Heart right ventricle (tissue), 16 donors: ENCODE measurements at places on chromosomes 16 and 17. TPM values are rescaled to one million over a fixed set of nuclear protein-coding genes. Genes with fewer than 3 reads are reported as not detected.

The KRTAP29-1 gene
- total RNA-seq: not detected

The TTYH2 gene
- 27.3 TPM for total RNA-seq

The ICAM2 gene
- 31.1 TPM for total RNA-seq

The IL32 gene
- 29.6 TPM for total RNA-seq

The IGSF6 gene
- 1.9 TPM for total RNA-seq

The SLC5A10 gene
- 0.19 TPM for total RNA-seq

The ZNF18 gene
- total RNA-seq: 4.3 TPM

The IQCK gene
- 7.7 TPM for total RNA-seq

The ATPAF2 gene
- total RNA-seq: 37.2 TPM

The CWC25 gene
- total RNA-seq: 9.8 TPM

The SYT17 gene
- total RNA-seq: 0.33 TPM

DNA sequence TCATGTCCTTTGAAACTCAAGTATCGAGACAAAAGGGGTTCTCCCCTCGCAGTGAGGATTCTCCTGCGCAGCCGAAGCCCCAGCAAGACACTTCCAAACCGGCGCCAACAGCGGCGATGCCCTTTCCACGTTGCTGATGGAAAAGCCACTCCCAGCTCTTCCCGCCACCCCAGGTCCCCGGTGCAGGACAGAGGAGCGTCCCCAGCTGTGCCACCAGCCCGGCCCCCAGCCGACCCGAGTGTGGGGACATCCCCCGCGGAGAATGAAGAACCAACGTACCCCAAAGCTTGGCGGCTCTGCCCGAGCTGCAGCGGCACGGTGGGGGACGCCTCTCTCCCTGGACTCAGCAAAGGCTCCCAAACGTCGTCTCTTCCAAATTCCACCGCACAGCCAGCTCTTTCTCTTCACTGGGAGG is 573 bp downstream of the CHST6 start:
- no peak for DNase-seq

GRCh38 chr17:82291582-82292250 is 18.2 kb upstream of the CSNK1D start:
- no peak for DNase-seq

GRCh38 chr16:86827521-86827920 is 249.2 kb downstream of the FOXL1 start:
- DNase-seq: no peak

DNA sequence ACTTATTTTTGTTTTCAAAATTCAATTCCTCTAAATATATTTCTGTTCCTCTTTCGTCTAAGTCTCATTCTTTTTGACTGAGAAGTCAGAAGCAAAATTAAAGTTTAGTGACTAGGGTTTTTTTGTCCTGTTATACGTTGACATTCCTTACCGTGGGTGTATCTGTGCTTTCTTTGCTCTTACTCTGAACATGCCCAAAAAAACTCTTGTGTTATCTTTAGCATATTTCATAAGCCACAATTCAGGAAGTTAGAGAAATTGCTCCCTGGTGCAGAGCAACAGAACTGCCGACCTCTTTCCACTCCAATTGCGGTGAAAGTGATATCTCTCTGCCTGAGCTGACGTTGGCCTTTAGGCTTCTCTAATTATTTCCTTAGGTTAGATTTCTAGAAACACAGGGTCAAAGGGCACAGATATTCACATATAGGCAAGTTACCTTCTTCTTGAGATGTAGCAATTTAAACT is 65.7 kb downstream of the CENPV start:
- DNase-seq: no peak

DNA sequence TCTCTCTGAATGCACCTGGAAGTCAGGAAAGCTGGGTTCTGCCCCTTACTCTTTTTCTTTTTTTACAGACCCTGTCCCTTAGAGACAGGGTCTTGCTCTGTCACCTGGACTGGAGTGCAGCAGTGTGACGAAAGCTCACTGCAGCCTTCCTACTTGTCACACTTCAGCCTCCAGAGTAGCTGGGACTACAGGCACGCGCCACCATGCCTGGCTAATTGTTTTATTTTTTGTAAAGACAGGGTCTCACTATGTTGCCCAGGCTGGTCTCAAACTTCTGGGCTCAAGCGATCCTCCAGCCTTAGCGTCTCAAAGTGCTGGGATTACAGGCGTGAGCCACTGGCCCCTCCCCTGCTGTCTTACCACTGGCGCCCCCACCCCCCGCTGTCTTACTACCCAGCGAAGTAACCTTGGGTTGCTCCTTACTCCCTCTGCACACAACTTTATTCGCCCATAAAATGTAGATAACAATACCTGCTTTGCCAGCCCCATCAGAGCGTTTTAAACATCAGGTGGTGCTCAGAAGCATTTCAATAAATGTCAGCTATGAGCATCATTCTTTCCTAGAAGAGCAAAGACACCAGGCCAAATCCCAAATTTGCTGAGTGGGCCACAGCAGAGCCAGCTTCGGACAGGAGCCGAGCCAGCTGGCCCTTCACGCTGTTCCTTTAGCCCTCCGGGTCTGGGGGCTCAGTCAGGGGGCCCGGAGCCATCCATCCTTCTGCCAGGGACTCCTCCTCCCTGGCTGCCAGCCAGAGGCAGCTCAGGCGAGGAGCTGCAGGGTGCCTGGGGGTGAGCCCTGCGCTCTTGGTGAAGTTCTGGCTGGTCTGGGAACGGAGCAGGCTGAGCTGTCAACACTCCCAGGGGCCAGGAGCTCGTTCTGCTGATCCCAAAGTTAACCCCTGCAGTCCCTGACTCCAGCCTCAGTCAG is 24.4 kb downstream of the SRL start:
- peak; percentile 75 for DNase-seq

DNA sequence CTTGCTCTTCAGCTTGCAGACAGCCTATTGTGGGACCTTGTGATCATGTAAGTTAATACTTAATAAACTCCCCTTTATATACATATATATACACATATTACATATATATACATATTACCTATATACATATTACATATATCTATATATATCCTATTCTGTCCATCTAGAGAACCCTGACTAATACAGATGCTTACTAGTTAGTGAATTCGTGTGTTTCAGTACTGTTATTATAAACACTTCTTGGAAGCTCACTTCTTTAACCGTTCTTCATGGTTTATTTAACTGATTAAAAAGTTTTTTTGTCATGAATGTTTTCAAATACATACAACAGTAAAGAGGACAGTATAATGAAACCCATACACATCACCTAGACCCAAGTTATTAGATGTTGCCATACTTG is 12.6 kb downstream of the ORC6 start:
- no peak for DNase-seq

DNA sequence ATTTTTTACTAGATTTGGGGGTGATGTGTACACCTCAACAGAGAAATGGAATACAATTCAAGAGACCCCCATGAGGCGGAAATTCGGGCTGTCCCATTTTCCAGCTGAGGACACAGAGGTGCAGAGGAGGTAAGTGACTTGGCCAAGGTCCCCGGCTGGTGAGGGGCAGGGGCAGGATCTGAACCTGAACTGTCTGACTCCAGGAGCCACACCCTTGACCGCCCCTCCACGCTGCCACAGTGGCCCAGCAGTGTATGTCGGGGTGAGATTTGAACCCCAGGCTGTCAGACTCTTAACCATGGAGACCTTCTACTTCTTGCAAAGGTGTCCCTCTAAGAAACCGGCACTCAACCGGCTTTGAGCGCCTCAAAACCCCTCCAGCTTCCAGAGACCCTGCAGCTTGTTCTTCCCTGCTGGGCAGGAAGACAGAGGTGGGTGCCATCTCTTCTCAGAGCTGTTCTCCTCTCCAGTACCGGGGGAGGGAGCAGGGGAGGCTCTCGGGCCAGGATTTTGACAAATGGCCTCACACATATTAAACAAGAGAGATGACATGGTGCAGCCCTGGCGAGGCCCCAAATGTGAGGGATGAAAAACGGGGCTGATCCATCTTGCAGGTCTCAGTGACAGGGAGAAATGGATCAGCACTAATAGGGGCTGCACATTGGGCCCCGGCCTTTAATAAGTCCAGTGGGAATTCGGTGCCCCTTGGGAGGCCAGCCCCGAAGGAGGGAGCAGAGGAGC is 222.3 kb downstream of the GSG1L start:
- no peak for DNase-seq

DNA sequence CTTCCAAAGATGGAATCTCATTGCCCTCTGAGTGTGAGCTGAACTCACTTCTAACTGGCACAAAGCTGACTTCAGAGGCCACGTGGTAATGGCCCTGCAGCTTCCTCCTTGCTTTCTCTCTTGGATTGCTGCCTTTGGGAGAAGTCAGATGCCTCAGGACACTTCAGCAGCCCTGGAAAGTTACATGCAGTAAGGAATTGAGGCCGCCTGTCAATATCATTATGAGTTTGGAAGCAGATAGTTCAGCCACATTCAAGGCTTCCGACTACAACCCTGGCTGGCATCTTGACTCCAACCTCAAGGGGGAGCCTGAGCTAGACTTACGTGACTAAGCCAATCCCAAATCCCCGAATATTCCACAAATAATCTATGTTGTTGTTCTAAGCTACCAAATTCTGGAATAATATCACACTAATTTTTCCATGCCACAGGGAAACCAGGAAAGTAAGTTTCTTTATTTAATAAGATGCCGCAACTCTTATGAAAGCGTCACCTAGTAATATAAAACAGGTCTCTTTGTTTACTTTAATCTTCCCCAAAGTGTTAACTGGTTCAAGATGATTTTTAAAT is 13.6 kb downstream of the CEP20 start:
- peak; percentile 20 for DNase-seq

DNA sequence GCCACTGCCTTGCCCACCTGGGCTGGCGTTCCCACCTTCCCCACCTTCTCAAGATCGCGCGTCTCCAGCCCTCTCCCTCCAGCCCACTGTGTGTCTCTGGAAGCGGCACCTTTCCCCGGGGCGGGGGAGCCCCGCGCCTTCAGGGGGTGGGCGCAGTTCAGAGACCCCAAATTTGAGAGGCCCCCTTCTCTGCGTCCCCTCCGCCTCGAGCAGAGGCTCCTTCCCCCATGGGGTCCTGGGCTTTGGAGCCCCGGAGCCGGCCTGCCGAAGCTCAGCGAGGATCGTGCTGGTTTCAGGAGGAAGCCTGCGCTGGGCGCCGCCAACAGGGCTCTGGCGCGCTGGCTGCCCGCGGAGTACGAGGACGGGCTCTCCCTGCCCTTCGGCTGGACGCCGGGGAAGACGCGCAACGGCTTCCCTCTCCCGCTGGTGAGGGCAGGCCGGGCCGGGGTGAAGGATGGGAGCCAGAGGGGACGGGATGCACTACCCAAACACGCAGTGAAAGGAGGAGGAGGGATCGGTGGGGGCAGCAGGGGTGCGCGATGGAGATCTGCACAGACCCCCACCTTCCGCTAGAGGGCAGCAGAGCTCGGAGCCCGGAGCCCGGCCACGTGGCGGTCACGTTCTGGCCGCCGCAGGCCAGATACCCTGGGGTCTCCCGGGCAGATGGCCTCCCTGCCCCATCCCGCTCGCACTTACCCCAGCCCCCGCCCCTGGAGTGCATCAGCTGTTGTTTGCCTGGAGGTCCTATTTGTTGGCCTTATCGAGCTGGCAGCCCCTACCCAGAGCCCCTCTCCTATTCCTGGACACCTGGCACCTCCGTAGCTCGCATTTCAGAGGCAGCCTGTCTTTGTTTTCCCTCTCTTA is 11.1 kb downstream of the LPO start:
- peak; percentile 72 for DNase-seq

DNA sequence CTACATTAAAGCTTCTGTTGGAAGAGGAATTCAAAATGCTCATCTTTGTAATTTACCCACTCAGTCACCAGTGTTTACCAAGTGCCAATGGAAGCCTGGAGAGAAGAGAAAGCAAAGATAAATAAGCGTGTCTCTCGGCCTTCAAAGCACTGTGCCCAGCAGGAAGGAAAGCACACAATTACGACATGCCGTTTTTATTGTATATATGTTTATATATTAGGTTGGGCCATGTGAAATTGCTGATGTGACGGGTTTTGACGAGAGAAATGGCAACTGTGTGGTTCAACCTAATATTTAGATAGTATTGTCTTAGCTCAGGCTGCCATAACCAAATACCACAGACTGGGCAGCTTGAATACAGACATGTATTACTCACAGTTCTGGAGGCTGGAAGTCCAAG is 79.3 kb upstream of the HSBP1 start:
- DNase-seq: no peak

DNA sequence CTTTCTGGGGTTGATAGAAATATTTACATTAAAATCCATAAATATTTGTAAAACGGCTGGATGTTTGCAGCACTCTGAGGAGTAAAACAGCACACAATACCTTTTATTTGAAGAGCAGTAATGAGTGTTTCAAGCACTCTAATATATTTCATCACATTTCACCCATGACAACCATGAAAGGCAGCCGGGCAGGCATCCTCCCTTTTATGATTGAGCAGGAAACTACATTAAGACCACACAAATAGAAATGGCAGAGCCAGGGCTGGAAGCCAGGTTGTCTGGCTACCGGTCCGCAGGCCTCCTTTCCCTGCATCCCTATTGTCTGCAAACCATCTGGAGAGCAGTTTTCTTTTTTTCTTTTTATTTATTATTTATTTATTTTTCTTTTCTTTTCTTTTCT is 23.1 kb upstream of the GPRC5C start:
- DNase-seq: no peak

- DNase-seq: no peak
Measured at GRCh38 chr17:57465610-57466009, 209.3 kb downstream of the MSI2 start.

DNA sequence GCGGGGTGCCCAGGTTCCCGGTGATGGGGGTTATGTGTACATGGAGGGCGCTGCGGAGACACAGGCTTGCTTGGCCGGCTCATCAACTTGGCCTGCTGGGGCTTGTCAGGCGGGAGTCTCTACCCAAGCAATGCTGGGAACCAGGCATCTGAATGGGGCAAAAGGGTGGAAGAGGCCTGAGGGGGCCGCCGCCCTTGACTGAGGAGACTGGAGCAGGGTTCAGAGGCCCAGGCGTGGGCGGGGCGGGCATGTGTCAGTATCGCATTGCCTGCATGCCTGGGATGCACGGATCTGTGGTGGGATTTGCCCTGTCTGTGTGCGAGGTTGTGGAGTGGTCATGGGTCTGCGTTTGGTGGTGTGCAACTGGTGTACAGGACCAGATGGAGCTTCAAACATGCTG is 21.1 kb downstream of the ARHGAP23 start:
- no peak for DNase-seq

DNA sequence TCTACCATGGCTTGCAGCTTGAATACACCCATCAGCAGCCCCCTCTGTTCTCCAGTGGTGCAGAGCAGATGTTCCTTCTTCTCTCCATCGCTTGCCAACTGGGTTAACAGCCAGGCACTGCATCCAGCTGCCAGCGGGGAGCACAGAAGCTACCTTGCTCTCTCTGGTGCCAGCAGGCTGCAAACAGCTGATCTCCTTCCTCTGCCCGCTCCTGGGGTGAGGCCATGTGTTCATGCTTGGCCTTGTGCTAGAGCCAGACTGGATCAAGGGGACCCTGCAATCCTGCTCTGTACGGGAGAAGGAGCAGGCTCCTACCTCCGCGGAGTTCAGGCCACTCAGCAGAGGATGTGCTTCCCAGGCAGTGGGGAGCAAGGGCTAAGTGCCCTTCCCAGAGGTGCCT is 24.1 kb upstream of the ENGASE start:
- DNase-seq: no peak

- DNase-seq: no peak
Measured at GRCh38 chr17:46061435-46061834, 62.4 kb downstream of the STH start.

GRCh38 chr17:22145605-22146178 is 453.4 kb downstream of the KCNJ18 start:
- no peak for DNase-seq
